Activated naive CD4-positive, alpha-beta T cell treated with Interleukin-2 at 50 U/mL for 16 hours (primary cell): ENCODE measurements at places on chromosomes 3 and 15.

DNA sequence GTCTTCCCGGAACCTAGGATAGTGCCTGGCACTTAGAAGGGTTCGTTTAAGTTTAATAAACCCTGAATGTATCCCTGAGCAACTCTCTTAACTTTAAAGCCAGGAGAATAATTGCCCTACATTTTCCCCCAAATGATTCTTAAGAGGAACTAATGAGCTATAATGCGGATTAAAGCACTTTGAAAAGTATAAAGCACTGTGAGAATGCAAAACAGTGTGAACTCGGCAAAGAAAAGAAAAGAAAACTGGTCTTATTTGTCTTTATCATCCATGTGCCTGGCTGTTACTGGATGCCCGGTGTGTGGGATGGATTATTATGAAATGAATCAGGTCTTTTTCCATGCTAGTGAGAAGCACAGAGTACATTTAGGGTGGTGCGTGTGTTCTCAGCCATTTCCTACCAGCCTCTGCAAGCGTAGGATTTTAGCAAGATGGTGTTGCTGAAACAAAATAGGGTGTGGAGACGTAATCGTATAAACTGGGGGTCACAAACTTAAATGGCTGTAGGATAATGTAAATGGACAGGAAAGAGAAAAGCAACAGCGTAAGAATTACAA, 983 bp downstream of the KBTBD12 start:
- no peak for DNase-seq

DNA sequence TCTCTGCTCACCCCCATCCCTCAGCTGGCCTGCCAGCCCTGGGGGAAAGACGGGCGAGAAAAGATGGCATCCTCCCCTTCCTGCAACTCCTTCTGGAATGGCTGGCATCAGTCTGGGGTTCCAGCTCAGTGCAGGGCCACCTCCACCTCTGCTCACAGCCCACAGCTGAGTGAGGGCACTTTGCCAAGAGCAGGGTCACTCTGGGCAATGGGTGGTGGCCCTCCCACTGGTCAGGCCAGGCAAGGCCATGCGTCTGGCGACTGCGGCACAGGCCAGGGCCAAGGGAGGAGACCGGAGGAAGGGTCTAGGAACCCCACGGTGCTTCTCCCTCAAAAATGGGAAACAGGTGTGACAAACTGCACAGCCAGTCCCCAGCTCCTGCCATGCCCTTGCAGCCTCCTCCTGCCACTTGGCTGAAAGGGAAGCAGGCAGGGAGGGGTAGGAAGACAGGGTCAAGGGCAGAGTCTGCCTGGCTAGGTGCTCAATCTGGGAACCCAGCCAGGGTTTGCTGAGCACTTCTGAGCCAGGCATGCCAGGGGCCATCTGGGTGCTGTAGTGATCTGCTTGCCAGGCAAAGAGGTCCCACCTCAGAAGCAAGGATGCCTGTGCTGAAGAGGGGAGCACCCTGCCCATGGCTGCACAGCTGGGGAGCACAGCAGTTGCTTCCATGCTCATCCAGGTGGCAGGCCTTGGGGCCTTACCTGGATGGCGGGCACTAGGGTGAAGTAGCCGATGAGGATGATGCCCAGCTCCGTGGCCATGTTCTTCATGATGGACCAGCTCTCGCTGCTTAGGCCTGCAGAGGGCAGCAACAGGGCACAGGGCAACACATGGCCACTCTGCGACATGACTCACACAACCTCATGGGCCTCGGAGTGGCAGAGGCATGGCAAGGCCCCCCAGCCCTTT, 41.2 kb downstream of the PTPN23 start:
- DNase-seq: peak; percentile 11

DNA sequence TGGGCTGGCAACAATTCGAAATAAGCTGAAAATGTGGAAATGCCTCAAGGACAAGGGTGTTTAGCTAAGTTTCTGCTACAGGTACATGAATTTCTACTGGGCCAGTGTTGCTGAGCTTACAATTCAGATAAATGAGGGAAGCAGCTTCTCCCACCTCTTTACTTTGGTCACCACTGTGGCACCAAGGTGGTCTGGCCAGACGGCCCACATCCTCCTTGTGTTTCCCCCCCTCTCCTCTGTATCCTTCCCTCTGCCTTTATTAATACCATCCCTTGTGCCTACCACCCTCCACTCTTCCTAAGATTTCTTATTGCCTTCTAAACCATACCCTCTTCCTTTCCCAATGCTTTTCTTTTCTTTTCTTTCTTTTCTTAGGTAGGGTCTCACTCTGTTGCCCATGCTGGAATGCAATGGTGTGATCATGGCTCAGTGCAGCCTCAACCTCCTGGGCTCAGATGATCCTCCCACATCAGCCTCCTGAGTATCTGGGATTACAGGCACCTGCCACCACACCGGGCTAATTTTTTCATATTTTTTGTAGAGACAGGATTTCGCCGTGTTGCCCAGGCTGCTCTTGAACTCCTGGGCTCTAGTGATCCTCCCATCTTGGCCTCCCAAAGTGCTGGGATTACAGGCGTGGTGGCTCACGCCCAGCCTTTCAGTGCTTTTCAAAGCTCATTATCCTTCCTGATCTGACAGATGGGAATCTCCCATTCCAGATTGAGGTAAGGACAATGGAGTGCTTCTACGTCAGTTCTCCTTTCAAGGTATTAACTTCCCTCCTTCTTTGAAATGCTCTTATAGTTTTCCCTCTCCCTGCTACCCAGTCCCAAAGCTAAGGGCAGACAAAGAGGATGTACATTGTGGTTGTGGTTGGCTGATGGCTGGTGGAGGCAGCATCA, 14.8 kb downstream of the ANXA2 start:
- no peak for DNase-seq

DNA sequence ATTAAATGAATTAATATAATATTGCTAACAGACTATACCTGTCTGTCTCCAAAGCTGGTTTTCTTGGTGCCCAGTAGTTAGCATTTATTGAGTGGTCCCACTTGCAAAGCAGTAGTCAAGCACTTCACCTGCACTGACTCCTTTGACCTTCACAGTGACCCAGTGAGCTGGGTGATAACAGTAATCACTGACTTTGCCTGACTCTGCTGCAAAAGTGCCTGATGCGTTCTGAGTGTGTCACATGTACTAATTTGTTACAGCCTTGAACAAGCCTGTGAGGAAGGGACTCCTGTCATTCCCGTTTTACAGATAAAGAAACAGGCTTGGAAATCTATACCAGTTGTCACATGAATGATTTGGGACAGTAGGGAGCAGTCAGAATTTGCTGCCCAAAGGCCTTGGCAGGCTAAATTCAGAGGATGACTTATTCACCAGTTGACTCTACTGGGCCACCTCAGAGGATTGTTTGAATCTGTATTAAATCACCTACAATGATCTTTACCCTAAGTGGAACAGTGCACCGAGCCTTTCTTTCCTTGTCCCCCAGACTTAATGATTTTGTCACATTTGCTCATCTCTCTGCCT, 116.6 kb upstream of the PLXNA1 start:
- DNase-seq: no peak

- DNase-seq: peak; percentile 60
These were observed 52.4 kb downstream of the TRIM69 start for GRCh38 chr15:44788748-44789147.

DNA sequence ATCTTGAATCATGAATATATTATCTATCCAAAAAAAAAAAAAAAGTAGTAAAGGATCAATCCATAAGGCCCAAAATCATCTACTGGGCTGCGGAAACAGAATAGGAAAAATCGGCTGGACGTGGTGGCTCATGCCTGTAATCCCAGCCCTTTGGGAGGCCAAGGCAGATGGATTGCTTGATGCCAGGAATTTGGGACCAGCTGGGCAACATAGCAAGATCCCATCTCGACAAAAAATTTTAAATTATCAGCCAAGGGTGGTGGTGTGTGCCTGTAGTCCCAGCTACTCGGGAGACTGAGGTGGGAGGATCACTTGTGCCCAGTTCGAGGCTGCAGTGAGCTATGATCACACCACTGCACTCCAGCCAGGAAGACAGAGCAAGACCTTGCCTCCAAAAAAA, 6.1 kb upstream of the DVL3 start:
- DNase-seq: no peak
